NCI-H1417 (cell line): ENCODE measurements at places on chromosomes 1 and 21.

DNA sequence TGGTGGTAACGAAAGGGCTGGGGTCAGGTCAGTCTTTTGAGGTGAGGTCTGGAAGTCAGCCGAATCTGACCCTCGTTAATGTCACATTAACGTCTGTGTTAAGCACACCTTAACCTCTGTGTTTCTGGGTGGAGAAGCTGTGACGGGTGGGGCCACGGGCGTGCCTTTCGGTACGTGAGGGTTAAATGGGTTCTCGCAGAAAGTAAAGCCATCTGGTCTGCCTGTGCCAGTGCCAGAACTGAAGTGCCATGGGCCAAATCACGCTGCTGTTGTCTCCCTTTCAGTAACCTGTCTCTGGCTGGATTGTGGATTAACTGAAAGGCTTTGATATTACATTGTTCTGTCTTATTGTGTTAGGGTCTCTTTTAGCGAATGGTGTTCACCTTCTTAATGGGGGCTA lies 14.4 kb downstream of the URB2 start:
- no peak for DNase-seq

- no peak for DNase-seq
Measured at GRCh38 chr1:101026430-101026788, 825 bp upstream of the DPH5 start.

GRCh38 chr21:42830456-42831455 lies 48.6 kb downstream of the WDR4 start:
- no peak for DNase-seq

DNA sequence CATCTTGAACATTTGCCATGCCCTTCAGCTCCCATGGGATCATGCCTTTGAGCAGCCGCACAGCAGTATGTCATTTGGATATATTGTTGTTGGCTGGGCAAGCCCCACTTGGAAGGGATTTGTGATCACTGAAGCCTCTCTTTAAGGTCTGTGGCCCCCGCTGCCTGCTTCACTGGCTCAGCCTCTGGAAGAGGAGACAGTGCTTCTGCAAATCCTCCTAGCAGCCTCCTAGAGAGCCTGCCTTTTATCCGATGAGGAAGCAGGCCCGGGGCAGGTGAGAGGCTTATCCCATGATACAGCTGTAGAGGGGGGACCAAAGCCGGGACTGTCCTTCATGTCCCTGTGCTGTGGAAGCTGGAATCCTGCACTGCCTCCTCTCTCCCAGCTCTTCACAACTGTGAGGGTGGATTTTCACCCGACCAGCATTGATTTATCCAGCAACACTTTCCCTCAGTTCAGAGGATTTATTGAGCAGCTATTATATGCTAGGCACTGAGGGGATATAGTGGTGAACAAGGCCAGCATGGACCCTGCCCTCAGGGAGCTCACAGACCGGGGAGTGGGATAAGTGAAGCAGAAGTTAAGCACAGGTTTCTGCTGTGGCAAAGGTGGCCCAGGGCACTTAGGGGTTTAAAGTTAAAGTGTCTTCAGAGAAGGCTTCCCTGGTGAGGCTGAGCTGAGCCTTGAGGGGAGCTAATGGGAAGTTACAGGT lies 3.9 kb downstream of the TMEM61 start:
- DNase-seq = peak; percentile 21

GRCh38 chr1:51242546-51242945 lies 6.5 kb downstream of the RNF11 start:
- DNase-seq = no peak

DNA sequence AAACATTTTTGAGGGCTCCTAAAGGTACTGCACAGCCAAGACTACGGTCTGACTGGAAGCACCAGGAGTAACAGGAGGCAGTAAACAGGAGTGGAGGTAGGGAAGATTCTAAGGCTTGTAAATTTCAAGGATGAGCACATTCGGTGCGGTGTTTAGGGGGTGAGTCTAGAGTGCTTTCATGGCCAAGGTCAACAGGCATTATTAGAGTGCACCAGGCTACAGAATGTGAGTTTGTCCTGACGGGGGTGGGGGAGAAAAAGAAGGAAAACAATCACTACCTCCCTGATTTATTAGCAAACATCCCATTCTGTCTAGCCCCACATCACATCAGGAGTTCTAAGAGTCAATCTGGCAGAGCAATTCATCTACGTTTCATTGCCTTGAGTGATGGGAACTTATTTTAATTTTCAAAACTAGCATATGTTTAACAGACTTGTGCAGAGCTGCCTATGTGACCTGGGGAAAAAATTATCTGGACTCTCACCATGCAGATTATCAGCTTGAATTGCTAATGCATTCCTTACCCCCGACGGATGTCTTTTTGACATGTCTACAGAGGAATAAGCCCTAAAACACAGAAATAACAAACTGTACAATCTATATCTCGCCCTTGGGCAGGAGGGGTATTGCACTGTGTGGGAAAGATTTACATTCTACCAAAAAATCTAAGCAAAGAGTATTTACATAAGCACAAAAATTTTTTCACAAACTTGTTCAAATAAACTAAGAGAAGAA lies 45.0 kb downstream of the APP start:
- peak; percentile 31 for DNase-seq

DNA sequence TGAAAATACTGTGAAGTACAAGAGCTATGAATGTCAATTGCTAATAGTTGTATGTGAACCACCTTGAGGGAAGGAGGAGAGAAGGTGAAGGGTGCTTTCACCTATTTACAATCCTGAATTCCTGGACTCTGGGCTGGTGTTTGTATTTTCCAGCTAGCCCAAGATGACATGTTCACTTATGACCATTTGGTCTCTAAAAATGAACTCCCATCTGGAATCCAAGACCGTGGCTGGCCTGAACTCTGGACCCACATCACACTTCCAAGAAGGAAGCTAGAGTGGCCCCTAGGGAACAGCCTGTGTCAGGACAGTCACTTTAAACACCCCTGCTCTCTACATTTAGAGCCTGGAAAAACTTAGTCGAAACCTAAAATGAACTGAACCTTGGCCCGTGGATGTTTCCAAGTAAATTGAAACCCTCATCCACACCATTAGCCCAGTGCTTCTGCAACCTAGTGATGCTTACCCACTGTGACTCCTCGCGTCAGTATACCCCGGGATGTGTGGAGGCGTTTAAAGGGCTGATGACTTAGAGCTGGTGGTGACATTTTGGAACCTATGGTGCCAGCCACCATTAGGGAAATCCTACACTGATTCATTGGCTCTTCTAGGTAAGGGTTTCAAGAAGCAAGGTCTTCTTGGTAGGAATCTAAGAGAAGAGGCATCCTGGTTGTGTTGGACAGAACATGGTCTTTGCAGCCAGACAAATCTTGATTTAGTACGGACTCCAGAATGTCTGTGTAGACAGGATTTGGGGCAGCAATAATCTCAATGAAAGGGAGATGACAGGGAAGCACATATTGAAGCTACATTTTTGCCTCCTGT lies 171.5 kb upstream of the IRF2BP2 start:
- DNase-seq = peak; percentile 42

DNA sequence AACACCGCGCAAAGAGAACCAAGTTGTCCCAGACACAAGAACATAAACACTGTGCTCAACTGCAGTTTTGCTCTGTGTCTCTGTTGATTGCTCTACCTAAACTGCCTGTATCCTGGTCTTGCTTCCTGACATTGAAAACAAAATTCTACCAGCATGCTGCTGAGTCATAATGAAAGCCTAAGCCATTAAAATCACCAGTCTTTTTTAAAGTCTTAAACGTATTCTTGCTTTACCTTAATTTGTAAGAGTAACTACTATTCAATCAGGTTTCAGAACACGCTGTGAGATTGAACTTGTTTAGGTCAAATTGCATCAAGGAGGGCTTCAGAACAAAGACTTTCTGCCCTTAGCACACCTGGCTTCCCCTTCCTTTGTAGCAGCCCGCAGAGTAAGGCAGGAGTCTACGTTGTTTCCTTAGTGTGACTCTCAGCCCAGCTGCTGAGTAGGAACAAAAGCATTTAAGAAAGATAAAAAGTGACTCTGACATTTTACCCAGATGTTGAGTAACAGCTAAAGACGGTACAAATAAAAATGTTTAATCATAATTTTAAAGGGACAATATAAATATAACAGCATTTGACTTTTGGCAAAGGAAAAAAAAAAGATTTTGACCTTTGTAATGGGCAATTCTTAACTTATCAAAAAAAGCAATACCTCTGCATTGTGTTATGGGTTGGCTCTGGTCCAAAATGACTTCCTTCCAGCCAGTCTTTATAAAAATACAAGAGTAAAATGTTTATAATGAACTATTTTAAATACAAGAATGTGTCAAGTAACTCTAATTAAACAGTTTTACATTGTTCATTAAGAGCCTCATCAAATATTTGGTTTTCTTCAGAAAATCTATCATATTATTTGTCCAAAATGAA lies 186.9 kb upstream of the ADGRL4 start:
- DNase-seq = peak; percentile 17

- DNase-seq = no peak
Measured at GRCh38 chr1:234875328-234875952, 253.2 kb downstream of the TOMM20 start.
